ENCODE measurements at places on chromosomes 13 and 19.

DNA sequence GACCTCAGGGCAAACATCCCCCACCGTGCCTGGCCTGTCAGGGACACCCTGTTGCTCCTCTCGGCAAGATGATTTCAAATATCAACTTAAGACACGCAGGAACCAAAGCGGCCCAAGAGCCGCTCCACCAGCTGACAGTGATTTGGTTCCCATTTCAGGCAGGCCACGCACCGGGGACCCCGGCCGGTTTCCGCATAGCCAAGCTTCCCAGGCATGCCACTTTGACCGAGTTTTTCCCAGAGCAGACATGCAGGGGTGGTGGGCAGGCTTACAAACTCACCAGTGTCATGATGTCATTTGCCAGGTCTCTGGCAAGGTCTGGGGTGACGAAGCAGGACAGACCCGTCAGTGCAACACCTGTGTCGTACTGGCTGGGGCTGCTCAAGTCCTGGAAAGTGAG, 19.2 kb downstream of the AP3D1 start:
- DNase-seq, result no peak

GRCh38 chr19:48661711-48662090, 11.1 kb downstream of the NTN5 start:
- DNase-seq, result no peak

DNA sequence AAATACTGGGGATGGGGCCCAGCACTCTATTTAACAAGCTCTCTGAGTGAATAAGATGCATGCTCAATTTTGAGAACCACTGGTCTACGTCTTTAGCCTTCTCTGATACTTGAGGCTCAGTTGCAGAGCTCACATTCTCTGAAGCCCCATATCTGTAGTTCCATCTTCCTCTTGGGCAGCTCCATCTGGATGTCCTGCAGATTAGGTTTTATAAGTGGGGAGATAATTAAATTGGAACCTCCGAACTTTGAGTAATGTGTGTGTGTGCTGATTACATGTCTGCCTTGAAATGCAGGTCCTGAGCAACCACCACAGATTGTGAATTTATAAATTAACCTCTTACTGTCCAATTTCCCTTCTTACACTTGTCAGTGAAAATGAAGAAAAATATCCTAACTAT, 7.2 kb upstream of the RASL11A start:
- DNase-seq, result no peak

DNA sequence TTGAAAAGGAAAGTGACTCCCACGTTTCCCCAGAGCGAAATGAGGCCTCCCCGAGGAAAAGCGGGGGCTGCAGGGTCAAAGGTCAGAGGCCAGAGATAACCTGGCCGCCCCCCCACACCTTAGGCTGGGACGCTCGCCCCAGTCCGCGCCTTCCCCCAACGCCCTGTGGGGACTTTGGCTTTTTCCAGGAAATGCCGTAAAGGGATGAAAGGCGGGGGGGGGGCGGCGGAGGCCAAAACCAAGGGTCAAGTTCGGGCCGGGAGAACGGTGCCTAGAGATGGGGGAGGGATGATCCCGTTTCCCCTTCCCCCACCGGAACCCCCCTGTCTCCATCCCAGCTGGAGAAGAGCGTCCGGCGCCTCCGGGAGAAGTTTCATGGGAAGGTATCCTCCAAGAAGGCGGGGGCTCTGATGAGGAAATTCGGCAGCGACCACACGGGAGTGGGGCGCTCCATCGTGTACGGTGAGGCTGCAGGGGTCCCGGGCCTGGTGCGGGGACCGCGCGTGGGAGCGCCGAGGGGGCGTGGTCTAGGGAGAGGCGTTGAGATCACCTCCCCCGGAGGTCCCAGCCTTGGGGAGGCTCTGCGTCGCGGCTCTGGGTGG, 575 bp downstream of the SHFL start:
- peak; percentile 40 for DNase-seq

DNA sequence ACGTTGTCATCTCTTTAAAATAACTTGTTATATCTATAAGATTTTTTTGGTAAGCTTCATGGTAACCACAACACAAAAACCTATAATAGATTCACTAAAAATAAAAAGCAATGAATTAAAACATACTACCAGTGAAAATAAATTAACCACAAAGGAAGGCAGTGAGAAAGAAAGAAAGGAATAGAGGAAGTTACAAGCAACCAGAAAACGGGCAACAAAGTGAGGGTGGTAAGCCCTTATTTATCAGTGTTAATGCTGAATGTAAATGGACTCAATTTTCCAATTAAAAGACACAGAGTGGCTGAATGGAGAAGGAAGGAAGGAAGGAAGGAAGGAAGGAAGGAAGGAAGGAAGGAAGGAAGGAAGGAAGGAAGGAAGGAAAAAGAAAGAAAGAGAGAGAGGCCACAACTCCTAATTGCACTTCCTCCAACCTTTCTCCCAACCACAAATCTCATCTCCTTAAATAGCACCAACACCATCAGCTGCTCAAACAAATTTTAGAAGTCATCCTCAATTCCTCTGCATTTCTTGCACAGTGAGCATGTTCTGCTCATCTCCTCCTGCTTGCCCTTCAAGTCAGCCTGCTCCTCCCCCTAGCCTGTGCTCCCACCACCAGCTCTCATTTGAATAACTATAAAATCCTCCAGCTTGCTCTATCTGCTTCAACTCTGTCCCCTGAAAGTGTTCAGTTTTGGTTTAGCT, 48.6 kb downstream of the CCNA1 start:
- DNase-seq, result no peak

GRCh38 chr13:42078128-42078808, 29.8 kb downstream of the DGKH start:
- no peak for DNase-seq

- DNase-seq, result no peak
Measured at GRCh38 chr13:31134039-31134711, 27.5 kb downstream of the HSPH1 start.

GRCh38 chr13:22883956-22884355, 296.8 kb upstream of the SGCG start:
- DNase-seq, result no peak

DNA sequence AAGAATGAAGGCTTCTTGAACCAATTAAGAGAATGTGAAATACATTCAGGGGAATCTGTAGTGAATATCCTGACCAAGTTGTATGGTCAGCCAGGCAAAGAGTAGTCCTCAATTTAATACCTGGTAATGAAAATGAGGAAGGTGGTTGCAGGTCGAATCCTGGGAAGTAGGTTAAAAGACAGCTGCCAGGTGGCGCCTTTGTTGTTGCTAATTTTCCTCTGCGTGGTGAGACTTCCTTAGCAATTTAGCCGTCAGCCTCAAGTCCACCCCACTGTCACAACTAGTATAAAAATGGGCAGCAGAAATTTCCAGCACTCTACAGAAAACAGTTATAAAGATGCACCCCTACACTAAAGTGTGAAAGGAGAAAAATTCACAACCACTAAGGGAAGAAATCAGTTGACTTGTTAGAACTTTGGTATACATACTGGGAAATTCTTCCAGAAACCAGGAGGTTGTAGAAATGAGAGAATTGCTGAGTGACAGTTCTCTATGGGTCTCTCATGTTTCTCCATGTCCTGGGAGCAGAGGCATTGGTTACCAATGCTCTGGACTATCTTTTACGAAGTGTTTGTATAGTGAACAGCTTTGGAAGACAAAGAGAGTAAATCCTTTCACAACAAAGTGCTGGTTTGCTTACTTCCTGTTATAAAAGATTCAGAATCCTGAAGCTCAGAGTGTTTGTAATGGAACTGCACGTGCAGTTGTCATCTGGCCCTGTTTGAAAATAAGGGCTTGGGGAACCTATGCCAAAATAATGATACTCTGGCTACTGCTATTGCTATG, 235.9 kb downstream of the NHLRC3 start:
- no peak for DNase-seq

DNA sequence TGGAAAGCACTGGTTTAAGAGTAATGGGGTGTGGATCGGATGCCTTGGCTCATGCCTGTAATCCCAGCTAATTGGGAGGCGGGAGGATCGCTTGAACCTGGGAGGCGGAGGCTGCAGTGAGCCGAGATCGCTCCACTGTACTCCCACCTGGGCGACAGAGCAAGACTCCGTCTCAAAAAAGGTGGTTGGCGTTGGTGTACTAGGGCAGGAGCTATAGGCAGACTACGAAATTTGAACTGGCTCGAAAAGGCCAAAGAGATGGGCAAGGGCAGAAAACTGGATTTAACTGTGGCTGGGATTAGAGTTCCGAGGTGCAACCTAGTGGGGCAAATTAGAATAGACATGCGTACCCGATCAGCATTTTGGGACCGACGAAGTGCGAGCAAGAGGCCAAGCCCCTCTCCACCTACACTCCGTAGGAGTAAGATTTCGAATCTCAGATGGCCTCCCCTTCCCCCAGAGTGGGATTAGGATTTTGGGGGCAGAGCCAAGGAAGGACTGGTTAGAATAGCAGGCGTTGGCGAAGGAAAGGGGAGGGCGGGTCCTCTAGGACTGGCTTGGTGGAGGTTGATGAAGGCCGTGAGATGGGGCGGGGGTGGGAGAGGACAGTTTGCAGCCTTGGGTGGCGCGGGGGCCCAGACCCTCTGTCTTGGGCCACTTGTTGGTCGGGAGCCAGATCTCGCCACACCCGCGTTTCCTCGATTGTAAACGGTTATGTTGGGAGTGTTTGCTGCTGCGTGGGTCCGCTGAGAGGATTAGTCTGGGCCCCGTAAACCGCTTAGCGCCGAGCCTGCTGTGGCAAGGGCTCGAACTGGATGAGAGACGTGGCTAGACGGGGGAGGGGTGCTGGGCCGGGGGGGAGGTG, 2.0 kb upstream of the INAFM1 start:
- DNase-seq, result no peak

GRCh38 chr13:102909971-102910370, 64.1 kb downstream of the ERCC5 start:
- DNase-seq, result no peak

- no peak for DNase-seq
Measured at GRCh38 chr13:20148501-20149183, 12.2 kb downstream of the GJA3 start.

DNA sequence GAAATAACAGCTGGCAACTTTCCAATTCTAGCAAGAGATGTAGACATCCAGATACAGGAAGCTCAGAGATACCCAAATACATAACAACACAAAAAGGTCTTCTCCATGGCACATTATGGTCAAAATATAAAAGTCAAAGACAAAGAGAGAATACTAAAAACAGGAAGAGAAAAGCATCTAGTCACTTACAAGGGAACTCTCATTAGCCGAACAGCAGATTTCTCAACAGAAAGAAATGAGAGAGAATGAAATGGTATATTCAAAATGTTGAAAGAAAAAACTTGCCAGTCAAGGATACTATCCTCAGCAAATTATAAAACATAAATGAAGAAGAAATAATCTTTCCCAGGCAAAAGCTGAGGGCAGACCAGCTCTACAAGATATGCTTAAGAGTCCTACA, 12.4 kb downstream of the ZNF780A start:
- DNase-seq, result no peak

- no peak for DNase-seq
Measured at GRCh38 chr19:47376589-47377144, 27.6 kb downstream of the DHX34 start.

- DNase-seq, result no peak
Measured at GRCh38 chr13:66723576-66723975, 506.6 kb downstream of the PCDH9 start.

DNA sequence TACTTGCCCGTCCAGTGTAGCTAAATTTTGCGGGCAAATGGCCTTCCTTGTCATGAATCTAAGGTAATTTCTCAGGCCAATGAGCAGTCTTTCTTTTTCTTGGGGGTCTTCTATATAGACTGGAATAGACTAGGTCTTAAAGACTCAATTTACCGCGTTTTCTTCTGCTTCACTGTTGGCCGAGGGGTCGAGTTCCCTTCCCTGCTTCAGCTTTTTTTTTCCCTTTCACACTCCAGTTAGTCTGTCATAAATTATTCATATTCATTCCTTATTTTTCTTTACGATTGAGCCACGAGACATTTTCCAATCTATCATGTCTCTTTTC, 276 bp downstream of the ALG11 start:
- no peak for DNase-seq

DNA sequence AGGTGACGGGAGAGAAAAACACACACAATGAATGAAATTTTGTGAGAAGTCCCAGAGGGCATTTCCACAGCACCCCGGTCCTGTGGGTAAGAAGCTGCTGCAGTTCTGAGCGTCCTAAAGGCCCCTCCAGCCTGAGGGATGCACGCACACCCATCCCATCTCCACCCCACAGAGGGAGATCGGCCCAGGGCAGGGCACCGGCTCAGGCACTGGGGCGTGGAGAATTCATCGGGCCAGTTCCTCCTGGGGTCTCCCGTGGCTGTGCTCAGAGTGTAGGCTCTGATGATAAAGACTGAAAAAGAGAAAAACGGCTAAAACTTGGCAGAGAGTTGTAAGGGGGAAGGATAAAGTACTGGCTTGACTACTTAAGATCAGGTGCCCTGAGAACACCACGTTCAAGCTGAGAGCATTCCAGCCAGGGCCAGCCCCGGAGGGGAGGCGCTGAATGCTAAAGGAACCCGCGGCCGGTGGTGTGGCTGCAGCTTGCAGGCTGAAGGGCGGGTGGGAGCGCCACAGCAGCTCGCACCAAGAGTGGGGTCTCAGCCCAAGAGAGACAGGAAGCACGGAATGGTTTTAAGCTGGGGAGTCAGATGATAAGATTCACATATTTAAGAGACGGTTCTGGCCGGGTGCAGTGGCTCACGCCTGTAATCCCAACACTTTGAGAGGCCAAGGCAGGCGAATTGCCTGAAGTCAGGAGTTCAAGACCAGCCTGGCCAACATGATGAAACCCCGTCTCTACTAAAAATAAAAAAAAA, 121.9 kb upstream of the SPACA7 start:
- DNase-seq, result no peak

GRCh38 chr13:42001580-42001979, 40.7 kb upstream of the VWA8 start:
- DNase-seq, result no peak

GRCh38 chr19:17860331-17860992, 752 bp downstream of the RPL18A start:
- DNase-seq, result no peak

DNA sequence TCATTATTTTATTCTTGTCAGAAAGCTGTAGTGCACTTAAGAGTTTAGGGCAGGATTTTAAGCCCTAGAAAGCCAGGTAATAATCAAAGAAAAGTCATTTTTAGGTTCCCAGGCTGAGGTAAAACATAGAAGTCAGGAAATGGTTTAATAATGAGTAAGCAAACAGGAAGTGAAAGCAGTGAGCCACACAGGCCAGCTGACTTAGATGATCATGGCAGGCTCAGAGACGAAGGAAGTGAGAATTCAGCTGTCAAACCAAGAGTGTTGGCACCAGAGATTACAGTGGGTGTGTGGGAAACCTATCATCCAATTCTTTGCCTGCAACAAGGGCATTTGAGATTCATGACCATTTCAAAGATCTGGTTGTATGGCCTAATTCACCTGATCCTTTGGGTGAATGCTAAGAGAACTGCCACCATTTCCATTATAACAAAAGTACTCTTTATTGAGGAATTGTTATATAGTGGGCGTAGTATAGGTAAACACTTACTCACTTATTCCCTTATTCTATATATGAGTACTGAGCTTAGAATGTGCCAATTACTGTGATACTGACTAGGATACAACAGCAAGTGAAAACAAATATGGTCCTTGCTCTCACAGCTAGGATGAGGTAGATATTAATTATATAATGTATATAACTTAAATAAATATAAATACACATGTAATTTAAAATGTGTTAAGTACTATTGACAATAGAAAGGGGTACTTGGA, 103.7 kb upstream of the EDNRB start:
- DNase-seq, result peak; percentile 11

- DNase-seq, result no peak
Measured at GRCh38 chr19:40799558-40800338, 757 bp downstream of the EGLN2 start.

GRCh38 chr19:51410950-51411748, 6.3 kb downstream of the SIGLEC10 start:
- no peak for DNase-seq

GRCh38 chr13:28530729-28531076, 35.8 kb upstream of the FLT1 start:
- DNase-seq, result no peak

- DNase-seq, result no peak
Measured at GRCh38 chr19:8116437-8117293, 32.7 kb downstream of the FBN3 start.

All from stimulated activated CD8-positive, alpha-beta memory T cell treated with anti-CD3 and anti-CD28 coated beads, Interleukin-15, amount 100 ng/mL, for 4 hours (primary cell).